ENCODE measurements at places on chromosomes 7 and 10.

GRCh38 chr10:119997429-119997828 lies 104.9 kb downstream of the SEC23IP start:
- DNase-seq, result no peak

DNA sequence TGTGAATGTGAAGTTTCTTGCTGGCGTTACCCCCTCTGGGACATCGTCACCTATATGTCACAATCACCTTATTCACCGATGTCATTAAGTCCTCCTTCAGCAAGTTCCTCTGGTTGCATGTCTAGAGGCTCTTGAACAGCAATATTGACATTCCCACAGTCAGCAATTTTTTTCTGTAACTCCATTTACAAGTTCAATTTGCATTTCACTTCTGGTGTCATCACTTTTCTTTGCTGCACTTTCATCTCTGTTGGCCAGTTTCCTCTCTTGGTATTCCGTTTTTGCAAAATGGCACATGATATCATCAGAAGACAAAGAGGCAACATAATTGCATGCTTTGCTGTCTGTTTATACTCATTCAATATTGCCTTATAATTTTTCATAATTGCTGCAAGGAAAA lies 69.8 kb downstream of the SRI start:
- DNase-seq, result no peak

- no peak for DNase-seq
Observed at GRCh38 chr7:158779061-158780000, 50.0 kb downstream of the ESYT2 start.

DNA sequence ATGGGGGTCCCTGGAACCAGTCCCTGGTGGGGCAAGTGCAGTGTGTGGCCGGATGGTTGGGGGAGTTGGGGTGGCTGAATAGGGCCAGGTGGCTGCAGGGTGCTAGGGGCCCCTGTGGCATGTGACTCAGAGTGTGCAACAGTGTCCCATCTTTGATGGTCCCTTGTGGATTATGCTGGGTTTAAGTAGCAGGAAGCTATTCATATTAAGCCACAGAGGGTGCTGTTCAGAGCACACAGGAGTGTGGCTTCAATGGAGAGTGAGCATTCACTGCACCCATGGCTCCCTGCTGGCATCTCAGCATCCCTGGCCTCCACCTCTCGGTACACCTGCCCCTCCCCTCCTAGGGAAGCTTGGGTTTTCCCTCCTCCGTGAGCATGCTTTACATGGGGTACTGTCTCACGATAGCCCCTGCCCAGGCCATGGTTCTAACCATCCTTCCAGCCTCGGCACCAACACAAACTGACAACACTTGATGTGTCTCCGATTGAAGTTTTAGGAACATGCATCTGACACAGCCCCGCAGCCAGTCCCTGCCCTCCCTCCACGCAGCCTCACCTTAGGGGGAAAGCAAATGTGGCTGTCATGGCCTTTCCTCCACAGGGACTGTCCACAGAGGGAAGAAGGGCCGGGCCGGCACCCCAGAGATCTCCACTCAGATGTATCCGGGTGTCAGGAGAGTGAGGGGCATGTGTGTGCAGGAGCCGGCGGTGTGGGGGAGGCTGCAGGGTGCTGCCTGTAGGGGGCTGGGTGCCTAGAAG lies 30.4 kb upstream of the PPIF start:
- no peak for DNase-seq

DNA sequence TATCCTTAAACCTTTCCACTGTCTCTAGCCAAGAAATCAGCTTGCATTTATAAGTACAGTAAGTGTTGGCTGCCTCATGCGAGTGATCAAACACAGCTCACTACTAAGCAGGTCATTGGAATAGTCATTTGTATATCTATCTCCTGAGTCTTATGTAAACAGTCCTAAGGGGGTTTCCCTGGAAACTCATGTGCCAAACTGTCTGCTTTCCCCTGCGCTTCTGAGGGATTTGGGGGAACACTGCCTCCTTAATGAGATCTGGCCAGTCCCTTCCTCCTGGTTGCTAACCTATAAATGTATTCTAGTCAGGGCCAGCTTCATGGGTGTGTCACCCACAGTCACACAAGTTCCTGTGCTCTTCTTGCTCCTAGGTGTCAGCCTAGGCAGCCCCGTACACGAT lies 133.1 kb downstream of the CD36 start:
- no peak for DNase-seq

- DNase-seq, result no peak
Observed at GRCh38 chr10:128711806-128712205, 585.6 kb upstream of the MKI67 start.

- no peak for DNase-seq
Observed at GRCh38 chr10:89589101-89589720, 53.8 kb upstream of the SLC16A12 start.

DNA sequence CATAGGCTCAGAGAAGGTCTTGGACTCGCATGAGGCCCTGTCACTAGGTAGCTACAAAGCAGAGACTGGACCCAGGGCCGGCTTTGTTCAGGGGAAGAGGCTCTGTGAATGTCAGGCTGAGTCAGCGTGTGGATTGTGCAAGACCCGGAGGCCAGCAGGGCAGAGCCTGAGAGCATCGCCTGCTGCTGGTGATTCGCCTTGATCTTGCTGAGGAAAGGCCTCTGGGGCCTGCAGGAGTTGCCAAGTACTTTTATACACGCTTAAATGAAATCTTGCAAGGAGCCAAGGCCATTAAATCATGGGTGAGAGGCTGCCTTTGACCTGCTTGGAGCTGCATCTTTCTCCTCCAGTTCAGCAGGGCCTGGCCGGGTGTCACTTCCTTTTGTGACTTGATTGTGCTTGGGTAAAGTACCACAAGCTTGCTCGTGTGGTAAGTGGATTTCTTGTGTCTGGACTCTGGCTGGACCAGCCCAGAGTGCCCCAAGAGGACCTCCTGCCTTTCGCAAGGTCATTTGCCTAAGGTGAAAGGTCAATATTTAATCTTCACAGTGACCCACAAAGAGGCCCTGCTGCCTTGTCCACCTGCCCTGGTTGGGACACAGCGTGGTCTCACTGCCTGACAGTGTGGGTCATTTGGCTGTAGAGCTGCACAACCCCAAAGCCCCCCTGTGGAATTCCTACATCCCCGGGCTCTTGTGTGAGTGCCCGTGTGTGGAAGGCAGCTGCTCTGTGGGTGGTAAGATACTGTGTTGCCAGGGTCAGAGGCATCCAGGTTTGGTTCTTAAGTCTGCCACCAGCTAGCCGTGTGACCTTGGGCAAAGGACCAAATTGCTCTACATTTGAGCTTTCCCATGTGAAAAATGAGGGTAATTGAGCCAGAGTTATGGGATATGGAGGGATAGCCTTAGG lies 38.6 kb upstream of the SH2D4B start:
- peak; percentile 85 for DNase-seq

DNA sequence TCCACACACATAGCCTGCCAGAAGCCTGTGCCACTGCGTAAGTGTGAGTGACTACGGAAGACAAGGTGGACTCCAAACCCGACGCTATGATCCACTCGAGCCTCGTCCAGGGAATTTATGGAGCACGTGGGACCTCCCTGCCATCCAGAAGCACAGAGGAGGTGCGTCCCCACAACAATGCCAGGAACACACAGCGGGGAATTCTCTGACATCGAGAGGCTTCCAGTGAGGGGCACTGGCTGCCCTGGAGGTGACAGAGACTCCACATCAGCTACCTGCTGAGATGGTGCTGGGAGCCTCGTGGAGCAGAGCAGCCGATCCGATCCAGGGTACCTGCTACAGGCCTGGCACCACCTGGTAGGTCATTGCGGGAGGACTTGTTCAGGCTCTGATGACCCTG lies 72.2 kb upstream of the INSIG1 start:
- DNase-seq, result no peak

- DNase-seq, result peak; percentile 73
Observed at GRCh38 chr7:1123715-1124114, 35.8 kb downstream of the GPER1 start.

DNA sequence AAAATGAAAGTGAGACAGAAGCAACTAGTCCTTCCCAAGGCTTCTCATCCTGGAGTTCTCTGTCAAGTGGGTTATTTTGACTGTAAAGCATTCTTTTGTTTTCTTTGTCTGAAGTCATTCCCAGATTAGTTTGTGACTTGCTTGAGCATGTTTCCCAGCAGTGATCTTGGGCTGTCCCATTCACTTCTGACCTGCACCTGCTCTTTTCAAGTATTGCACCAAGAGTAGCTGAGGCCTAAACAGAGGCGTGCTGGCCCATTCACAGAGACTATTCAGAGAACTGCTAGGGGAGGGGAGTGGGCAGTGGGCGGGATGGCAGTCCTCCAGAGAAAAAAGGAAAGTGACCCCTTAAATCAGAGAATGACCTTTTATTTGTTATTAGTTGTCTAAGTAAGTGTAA lies 61.3 kb downstream of the CACNA2D1 start:
- DNase-seq, result no peak

Measured in right lung (tissue), 10 donors.